ENCODE measurements at places on chromosomes 1 and 21.

DNA sequence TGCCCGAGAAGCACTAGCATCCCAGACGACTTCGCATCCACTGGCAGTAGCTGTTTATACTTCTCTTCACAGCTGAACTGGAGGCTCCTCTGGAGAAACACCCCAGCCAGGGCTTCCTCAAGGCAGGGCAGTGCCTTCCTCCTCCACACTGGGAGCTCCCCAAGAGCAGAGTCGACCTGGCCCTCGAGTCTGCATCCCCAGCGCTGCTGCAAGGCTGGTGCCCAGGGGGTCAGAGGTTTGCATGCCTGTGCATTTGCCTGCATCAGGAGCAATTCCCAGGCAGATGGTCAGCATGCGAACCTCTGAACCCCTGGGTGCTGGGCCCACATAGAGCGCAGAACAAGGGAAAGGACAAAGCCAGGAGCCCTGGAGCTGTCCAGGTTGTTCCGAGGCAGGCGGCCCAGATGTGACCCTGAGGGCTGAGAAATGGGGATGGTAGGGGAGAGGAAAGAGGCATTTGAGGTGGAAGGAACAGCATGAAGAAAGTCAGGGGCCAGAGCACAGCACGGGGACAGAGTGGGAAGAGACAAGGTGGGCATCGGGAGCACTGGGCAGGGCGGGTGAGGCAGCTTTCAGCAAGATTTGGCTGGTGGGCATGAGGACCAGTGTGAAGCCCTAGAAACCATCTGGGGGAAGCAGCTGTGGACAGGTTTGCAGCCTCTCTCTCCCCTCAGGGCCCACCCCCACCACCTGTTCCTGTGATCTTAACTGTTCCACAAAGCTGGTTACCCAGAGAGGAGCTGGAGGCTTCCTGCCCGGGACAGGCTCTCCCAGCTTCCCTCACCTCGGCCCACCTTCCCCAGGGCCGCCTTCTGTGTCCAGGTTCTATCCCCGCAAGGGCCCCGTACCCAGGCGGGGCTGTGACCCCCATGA is 6.4 kb upstream of the S100A8 start:
- no peak for DNase-seq

GRCh38 chr21:44697811-44698734 is 1.1 kb downstream of the KRTAP10-12 start:
- DNase-seq: no peak

GRCh38 chr21:38766987-38767722 is 38.6 kb upstream of the ETS2 start:
- no peak for DNase-seq

GRCh38 chr1:31531177-31531999 is 44.9 kb upstream of the TINAGL1 start:
- DNase-seq: peak; percentile 59

GRCh38 chr1:19596065-19596713 is 47.9 kb upstream of the NBL1 start:
- DNase-seq: peak; percentile 57

GRCh38 chr1:185862235-185862634 is 128.0 kb downstream of the HMCN1 start:
- no peak for DNase-seq

DNA sequence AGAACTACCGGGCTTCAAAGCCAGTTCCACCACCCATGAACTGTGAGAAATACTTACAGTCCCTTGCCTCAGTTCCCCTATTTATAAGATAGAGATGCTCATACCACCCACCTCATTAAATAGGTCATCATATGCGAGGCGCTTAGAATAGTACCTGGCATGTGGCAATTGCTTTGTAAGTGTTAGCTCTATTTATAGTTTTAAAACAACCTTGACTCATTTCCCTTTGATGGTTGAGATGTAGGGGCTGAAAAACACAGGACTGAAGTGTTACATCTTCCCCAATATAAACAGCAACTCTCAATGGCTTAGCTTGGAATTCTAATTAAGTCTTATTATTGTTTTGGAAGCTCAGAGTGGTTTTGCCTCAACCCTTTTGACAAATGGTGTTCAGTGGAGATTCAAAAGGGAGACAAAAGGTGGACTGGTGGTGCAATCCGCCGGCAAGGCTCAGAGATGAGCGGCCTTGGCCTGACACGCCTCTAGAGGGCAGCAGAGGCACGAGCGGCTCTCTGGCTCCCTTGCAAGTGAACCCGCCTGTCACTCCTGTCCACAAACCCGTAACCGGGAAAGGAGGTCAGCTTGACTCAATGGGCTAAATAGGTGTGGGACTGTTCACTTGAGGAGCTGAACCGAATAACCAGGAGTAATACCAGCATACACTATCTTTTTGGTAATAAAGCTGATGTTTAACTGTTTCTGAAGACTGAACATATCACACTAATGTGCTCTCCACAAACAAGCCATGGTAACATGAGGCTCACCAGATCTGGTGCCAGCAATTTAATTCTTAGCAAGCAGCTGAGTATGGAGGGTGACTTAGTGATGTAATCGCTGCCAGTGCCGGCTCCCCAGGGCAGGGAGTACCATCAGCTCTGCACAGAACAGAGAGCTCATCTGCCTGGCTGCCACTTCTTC is 19.5 kb upstream of the SMYD2 start:
- peak; percentile 84 for DNase-seq

- DNase-seq: no peak
These were observed 312.4 kb downstream of the PAPPA2 start for GRCh38 chr1:176775378-176775777.

DNA sequence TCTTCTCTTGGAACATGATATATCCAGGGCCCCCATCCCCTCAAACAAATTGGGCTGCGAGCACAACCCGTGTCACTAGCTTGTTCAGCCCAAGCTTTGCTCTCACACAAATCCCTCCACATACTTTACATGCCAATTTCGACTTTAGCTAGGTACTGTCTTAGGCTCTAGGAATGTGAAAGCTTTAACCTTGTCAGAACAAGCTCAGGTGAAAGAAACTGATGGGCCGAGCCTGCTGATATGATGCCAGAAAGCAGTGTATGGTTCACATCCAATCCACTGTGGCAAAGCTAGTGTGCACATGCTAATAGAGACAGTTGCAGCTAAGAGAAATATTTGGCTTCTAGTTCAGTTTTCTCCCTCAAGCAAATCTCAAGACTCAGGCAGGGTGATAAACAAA is 79.5 kb downstream of the TNFSF18 start:
- no peak for DNase-seq

Measured in GM23248 (cell line).